ENCODE measurements at places on chromosomes 2 and 18. TPM values are rescaled to one million over a fixed set of nuclear protein-coding genes. Genes with fewer than 3 reads are reported as not detected.
A peak's percentile ranks its signal among the peaks of the same experiment; 100 is the strongest.

DNA sequence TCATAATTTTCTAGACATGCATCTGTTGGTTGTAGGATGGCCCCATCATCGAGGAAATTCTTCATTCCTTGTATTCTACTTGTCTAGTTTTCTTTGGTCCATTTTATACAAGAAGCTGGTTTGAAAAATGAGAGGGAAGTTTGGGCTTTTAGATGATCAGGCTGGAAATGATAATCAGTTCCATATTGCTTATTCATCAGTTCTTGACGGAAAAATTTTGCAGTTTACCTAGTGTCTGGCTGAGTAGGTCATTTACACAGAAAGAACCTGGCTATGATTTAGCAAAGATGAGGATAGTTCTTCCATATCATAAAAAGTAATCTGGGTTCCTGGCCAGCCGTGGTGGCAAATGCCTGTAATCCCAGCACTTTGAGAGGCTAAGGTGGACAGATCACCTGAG, 374.9 kb downstream of the LRRTM1 start:
- no peaks in the 10 kb centered on the region for H3K36me3 ChIP-seq
- DNase-seq: no peak
- H3K27me3 ChIP-seq: no peaks in the 10 kb centered on the region

GRCh38 chr2:86358957-86359356, 21.5 kb upstream of the REEP1 start:
- no peak for DNase-seq
- no peaks in the 10 kb centered on the region for H3K36me3 ChIP-seq
- H3K4me1 ChIP-seq: peaks cover 8% of the 10 kb centered on the region
- H3K27me3 ChIP-seq: no peaks in the 10 kb centered on the region

Gene ANKRD62
- total RNA-seq: not detected

Gene GKN2
- total RNA-seq: not detected

DNA sequence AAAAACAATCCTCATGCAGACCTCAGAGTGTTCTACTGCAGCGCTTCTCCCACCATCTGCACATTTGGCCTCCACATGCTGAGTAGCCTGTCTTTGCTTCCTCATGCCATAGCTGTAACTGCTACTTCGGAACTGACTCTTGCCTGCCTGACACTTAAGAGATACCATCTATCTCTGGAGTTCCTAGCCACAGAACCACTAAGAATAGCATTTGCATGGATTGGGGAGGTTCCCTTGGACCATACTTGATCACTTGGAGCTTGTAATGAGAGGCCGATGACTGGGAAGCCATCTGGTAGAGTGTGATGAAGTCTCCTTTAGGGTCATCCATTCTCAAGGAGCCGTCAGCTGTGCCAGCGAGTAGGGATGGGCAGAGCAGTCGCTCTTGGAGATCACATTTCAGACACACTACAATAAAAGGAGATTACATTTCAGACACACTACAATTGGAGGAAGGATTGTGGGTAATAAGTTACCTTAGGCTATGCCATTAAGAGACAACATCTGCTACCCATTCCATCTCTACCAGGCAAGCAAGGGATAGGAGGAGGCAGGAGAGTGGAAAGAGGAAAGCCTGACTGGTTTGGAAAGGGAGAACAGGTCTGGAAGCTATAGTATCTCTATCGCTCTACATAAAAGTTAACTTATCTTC, 21.8 kb downstream of the DOK1 start:
- H3K27me3 ChIP-seq: no peaks in the 10 kb centered on the region
- H3K4me3 ChIP-seq: no peak overlapping the region
- DNase-seq: no peak
- no peak overlapping the region for H3K27ac ChIP-seq
- H3K36me3 ChIP-seq: no peaks in the 10 kb centered on the region
- H3K4me1 ChIP-seq: no peaks in the 10 kb centered on the region

Gene SULT1C2
- total RNA-seq: 0.69 TPM

GRCh38 chr18:47118981-47119380, 31.3 kb downstream of the HDHD2 start:
- no peak overlapping the region for H3K4me3 ChIP-seq
- no peaks in the 10 kb centered on the region for H3K36me3 ChIP-seq
- H3K27ac ChIP-seq: no peak overlapping the region
- H3K4me1 ChIP-seq: peaks cover 7% of the 10 kb centered on the region

Gene SLC4A3
- 5.6 TPM for total RNA-seq

Gene PIEZO2
- total RNA-seq: 8.2 TPM

DNA sequence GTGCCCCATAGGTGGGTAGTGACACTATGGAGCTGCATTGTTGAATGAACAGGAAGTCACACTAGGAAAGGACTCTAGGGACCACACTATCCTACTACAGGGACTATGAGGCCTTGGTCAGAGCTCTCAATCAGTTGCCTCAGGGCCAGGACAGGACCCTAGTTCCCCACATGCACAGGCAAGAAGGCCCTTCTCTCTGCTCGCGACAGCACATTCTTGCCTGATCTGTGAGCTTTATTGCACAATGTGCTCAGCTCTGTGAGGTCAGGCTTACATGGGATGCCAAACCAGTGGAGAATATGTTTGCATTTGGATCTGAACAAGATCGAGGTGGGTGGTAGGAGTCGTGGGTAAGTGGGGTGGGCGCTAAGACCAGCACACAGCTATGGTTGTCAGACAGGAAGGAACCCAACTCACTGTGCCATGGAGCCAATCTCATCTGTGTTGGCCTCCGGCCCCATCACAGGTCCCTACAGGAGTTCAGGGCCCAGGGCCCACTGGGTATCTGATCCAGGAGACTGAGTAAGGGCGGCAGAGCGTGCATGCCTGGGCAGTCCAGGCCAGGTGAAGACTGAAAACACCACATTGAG, 8.0 kb downstream of the PCARE start:
- H3K27ac ChIP-seq: no peak overlapping the region

Gene TUBB8B
- 3.6 TPM for total RNA-seq

GRCh38 chr18:79478484-79479115, 82.9 kb downstream of the NFATC1 start:
- no peak overlapping the region for H3K27ac ChIP-seq
- H3K27me3 ChIP-seq: no peaks in the 10 kb centered on the region
- no peak for DNase-seq
- no peaks in the 10 kb centered on the region for H3K4me1 ChIP-seq
- H3K36me3 ChIP-seq: no peaks in the 10 kb centered on the region

Gene RAB6C
- not detected for total RNA-seq

GRCh38 chr2:147177071-147177857, 667.6 kb upstream of the ACVR2A start:
- H3K4me3 ChIP-seq: no peak overlapping the region
- 0 out of 2 replicates have a peak, but pooled peaks cover 15% of the 10 kb centered on the region for H3K4me1 ChIP-seq
- H3K36me3 ChIP-seq: no peaks in the 10 kb centered on the region
- DNase-seq: no peak

GRCh38 chr18:31942291-31942998, 483 bp downstream of the TRAPPC8 start:
- H3K27me3 ChIP-seq: no peaks in the 10 kb centered on the region
- peak overlapping the region; percentile 91 for H3K4me3 ChIP-seq
- H3K27ac ChIP-seq: peak overlapping the region; percentile 91
- DNase-seq: peak; percentile 52
- no peaks in the 10 kb centered on the region for H3K36me3 ChIP-seq

DNA sequence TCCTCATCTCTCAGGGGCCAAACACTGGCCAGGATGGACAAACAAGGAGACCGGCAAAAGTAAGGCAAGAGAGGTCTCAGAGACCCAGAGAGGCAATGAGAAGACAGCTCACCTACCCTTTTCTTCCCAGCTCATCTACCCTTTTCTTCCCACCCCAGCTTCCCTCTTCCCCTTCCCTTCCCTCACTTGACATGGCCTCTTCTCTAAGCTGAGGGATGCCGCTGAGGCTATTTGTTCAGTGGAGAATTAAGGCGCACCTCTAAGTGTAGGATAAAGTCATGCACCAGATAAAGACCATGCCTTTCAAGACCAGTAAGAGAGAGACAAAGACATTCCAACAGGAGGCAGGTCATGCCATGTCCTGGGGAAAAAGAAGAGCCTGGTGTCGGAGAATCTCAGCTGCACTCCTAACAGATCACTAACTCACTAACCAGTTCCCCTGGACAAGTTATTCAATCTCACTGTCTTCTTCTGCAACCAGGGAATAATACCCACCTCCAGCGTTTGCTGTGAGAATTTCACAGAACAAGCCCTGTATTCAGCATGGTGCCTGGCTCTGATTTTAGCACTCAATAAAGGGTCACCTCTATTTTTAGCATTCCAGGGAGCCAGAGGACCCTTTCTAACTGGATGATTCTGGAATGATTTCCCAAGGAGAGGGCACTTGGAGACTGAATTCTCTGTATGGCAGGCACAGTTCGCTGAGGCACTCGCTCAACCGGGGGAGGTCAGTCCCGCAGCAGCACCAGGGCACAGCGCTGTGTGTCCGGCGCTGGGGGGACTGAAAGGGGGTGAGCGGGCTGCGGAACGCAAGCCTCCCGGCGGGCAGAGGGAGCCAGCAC, 3.0 kb upstream of the FOSL2 start:
- H3K27me3 ChIP-seq: peaks cover 60% of the 10 kb centered on the region
- H3K36me3 ChIP-seq: no peaks in the 10 kb centered on the region
- DNase-seq: peak; percentile 47
- peaks cover 13% of the 10 kb centered on the region for H3K4me1 ChIP-seq

DNA sequence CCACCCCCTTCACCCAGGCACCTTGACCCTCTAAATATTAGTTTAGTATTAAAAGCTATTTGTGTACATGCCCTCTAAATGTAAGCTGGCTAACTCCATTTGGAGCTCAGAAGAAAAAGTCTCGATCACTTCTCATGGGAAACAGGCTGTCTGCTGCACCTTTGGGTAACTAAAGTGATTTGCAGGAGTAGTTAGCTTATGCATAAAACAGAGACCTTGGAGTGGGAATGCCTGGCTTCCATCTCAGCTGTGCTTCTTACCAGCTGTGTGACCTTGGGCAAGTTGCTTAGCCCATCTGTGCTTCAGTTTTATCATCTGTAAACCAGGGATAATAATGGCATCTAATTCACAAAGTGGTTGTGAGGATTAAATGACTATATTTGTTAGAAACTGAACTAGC, 29.9 kb downstream of the IGFBP2 start:
- no peaks in the 10 kb centered on the region for H3K27me3 ChIP-seq
- H3K27ac ChIP-seq: no peak overlapping the region
- peaks cover 19% of the 10 kb centered on the region for H3K4me1 ChIP-seq
- H3K4me3 ChIP-seq: no peak overlapping the region

DNA sequence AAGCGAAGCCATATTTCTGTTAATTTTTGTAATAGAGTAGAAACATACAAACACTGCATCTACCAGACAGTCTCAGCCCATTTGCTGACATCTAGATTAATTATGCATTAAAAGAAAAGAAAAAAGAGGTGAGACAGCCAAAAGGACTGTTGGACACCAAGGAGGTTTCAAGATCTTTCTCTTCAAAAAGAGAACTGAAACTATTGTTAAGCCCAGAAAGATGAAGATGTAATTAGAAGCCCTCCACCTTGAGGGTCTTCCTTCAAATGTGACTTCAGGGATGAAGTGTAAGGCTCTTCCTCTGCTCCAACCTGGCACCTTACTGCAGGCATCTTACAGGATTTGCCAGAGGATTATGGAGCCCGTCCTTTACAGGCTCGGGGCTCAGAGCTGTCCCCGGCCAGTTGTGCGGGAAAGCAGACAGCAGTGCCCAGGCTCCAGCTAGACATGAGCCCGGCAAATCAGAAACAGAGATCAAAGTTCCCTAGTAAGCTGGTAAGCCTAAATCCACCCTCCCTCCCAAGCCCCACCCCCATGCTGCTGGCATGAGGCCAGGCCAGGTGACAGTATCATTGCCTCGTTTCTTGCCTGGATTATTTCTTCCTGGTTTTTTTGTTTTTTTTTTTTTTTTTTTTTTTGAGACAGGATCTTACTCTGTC, 38.9 kb downstream of the ADI1 start:
- no peaks in the 10 kb centered on the region for H3K4me1 ChIP-seq
- H3K27me3 ChIP-seq: no peaks in the 10 kb centered on the region
- H3K27ac ChIP-seq: no peak overlapping the region
- DNase-seq: no peak

- H3K27ac ChIP-seq: no peak overlapping the region
- H3K4me1 ChIP-seq: no peaks in the 10 kb centered on the region
- DNase-seq: no peak
Measured at GRCh38 chr2:140842110-140842509, 1288.7 kb downstream of the LRP1B start.

Gene VSNL1
- total RNA-seq: 102 TPM

DNA sequence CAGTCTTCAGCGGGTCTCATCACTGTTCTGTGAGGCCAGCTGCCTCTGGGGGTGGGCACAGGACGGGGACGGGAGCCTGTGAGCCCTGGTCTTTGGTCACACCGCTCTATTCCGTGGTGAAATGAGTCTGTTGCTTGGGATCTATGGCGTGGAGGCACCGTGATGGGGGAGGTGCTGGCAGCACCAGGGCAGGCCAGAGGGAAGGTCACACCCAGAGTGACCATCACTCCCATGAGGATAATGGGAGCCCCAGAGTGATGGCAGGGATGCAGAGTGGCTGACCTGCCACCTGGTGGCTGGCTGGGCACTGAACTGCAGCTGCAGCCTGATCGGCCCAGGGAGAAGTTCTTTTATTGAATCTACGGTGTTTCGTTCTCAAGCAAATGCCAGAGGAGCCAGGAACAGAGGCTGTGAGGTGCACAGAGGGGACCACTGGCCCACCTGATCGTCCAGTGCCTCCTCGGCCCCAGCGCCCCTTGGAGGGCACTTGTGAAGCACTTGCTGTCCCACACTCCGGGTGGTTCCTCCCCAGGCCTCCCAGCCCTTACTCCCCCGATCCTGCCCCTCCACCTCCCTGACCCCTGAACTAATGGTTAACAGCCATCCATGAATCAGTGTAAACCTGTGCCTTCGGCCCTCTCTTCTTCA, 17.9 kb downstream of the KCNIP3 start:
- H3K27me3 ChIP-seq: no peaks in the 10 kb centered on the region
- peak; percentile 81 for DNase-seq
- H3K27ac ChIP-seq: no peak overlapping the region
- no peaks in the 10 kb centered on the region for H3K4me1 ChIP-seq
- no peak overlapping the region for H3K4me3 ChIP-seq

Gene CNGA3
- not detected for total RNA-seq

Gene LIMS3
- total RNA-seq: 0.31 TPM

Measured in GM23338 (cell line).